Esophagus squamous epithelium (tissue), 5 donors: ENCODE measurements at places on chromosomes 7 and 10.

- no peak for DNase-seq
Measured at GRCh38 chr7:59079-60016, 133.0 kb upstream of the FAM20C start.

GRCh38 chr7:154863766-154864522 lies 139.0 kb downstream of the PAXIP1 start:
- no peak for DNase-seq

GRCh38 chr7:122987463-122987862 lies 8.0 kb downstream of the TAS2R16 start:
- DNase-seq, result no peak

DNA sequence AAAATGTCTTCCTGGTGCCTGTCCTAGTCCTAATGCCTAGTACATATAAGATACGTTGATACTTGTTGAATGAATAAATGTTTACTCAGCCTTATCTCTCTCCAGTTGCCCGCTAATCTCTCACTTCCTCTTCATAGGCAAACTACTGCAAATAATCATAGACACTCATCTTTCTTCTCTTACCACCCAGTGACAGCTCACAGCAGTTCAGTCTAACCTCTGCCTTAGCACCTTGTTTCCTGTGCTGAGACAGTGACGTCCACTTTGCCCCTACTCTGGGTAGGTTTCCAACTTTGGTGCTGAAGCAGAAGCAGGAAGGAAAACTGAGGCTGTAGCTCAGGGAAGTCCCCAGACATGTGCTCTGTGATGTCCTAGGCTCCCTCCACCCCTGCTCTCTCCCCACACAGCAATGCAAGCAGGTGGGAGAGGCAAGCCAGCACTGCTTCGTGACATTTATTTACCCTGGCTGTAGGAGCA lies 45.5 kb upstream of the RHOBTB1 start:
- DNase-seq, result no peak

DNA sequence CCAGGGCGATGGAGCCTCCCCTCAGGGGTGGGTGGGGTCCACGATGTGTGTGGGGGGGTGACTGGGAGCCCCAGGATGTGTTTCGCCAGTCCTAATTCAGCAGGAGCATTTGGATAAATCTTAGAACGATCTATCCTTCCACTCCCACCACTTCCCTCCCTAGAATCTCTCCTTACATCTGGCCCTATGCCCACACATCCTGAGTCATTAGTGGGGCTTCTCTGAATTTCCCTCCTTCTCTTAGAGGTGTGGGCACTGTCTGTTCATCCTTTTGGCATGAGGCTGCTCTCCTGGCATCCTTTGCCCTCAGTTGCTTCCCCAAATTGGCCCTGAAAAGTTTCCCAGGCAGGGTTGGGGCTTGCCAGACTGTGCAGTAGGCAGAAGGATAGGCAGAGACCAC lies 1.6 kb downstream of the GHRHR start:
- DNase-seq, result no peak

DNA sequence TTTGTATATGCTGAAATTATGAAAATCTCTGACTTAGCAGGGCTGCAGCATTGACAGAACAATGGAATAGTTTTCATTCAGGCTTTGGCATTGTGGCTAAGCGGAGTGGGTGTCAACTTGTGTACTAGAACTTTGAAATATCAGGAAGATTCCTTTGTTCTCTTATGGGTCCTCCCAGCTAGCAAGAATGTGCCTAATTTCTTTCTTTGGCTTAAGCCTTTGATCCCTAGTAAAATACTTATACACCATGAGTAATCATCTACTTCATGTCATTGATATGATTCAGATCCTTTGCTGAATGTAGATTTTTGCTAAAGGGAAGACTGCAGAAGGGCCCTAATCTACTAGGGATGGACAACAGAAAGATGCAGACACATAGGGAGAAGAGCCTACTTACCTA lies 6.2 kb downstream of the AVL9 start:
- DNase-seq, result no peak

DNA sequence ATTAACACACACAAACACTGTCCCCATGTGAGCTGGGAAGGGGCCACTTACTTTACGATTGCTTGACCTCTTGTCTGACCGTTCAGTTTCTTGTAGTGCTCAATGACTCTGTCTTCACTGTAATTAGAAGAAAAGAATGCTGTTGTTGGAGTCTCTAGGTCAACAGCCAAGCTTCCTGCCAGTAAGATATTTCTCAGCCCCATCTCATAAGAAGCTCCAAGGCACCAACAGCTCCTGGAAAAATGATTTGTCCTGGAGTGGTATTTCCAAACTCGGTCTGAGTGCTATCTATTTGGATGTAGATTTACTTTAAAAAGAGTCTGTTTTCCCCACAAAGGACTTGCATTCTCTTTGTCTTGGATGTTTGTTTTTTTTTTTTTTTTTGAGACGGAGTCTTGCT lies 153.7 kb downstream of the PRPF18 start:
- DNase-seq, result no peak
